DMS153 (cell line): ENCODE measurements at places on chromosomes 7 and 10.
A peak's percentile ranks its signal among the peaks of the same experiment; 100 is the strongest.

DNA sequence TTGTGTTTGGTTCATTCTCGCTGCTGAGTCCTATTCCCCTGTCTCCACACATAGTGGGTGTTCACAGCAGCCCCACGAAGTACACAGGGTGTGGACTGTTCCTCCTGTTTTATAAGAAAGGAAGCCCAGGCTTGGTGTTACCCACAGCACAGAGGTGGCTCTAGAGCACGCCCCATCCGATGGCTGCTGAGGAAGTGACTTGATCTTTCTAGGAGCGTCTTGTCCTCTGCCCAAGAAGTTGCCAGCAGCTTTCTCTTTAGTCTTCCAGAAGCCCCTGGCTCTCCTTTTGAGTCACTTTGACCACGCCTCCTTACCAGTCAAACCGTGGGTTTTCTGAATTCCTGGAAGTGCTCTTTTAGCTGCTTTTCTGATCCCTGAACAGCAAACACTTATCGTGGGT is 94.0 kb downstream of the GRK5 start:
- no peak for DNase-seq

- peak; percentile 57 for DNase-seq
Observed at GRCh38 chr7:8627325-8627724, 193.9 kb downstream of the NXPH1 start.

- no peak for DNase-seq
Observed at GRCh38 chr10:43121444-43121843, 16.8 kb upstream of the CSGALNACT2 start.

DNA sequence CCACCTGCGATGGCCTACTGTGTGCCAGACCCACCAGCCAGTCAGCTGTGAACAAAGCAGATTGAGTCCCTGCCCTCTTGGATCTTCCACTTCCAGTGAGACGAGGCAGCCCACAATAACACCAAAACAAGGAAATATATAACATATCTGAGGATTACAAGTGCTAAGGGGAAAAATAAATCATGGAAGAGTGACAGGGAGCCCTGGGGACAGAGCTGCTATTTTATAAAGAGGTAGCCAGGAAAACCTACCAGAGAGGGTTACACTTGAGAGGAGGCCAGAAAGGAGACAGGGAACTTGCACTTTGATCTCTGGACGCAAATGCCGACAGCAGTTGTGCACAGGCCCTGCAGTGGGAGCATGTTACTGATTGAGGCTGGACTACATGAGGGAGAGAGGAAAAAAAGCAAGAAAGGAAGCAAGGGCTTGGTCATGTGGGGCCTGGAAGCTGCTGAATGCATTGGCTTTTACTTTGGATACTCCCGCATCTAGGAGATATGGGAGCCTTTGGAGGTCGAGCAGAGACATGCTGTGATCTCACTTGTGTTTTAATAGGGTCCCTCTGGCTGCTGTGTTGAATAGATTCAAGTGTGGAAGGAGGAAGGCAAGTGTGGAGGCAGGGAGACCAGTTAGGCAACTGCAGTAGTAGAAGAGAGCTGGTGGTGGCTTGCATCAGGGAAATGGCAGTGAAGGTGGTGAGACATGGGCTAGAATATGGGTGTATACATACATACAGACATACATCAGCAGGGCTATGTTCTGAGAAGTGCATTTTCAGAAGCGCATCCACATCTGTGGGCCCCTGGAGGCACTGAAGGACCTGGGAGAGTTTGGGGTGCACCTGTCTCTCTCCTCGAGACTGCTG is 26.2 kb downstream of the MINDY4 start:
- DNase-seq: no peak

- DNase-seq: no peak
Observed at GRCh38 chr7:43142703-43143102, 30.3 kb downstream of the HECW1 start.

DNA sequence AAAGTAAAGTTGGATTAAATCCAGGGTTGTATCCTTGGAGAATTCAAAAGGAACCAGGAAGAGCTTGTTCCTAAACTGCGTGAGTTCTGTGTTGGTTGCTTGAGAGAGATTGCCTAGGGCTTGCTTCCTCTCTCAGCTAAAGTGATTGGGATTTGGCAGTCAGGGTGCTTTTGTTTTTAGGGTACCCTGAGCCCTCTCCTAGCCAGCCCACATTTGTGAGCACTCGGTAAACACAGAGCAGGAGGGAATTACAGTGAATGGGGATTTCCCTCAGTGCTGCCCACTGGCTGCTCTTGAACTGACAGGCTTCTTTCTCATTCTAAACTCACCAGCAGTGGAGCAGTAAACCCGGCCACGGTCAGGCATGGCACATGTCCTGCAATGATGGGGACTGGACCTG is 146.9 kb downstream of the TPST1 start:
- DNase-seq: no peak

DNA sequence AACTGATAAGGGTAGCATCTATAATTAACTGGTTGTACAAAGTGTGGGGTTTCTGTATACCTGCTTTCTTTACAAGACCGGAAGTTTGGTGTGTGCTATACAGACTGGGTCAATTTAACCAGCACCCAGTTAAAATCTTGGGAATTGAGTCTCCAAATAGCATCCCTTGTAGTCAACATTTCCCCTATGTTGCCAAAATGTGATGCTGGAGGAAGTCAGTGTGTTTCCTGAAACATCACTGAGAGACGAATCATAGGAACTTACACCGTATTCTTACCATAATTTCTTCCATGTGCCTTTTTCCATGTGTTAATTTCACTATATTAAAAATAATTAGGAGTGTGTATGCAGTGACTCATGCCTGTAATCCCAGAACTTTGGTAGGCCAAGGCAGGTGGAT is 1.7 kb downstream of the AKR1C4 start:
- DNase-seq: no peak

- peak; percentile 54 for DNase-seq
Observed at GRCh38 chr10:71347587-71348395, 28.7 kb downstream of the SLC29A3 start.

- no peak for DNase-seq
Observed at GRCh38 chr7:158098125-158099030, 489.2 kb downstream of the PTPRN2 start.

GRCh38 chr7:139095194-139095659 is 14.3 kb downstream of the ZC3HAV1 start:
- no peak for DNase-seq

DNA sequence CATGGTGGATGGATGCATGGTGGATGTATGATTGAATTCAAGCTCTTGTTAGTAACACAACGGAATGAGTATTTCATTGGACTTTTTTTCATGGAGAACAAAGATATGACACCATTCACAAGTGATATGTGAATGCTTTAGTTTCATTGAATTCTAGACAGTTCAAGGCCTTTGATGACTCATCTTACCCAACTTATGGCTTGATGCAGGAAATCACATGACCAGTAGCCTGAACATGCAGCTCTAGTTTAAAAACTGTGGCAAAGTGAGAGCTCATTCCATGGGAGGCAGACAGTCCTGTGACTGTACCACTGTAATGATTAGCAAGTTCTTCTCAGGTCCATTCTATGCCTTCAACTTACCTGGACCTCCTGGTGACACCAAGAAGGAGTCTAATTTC is 1239.3 kb downstream of the TYW1 start:
- DNase-seq: no peak

- no peak for DNase-seq
Observed at GRCh38 chr7:28037220-28038010, 143.2 kb downstream of the JAZF1 start.

DNA sequence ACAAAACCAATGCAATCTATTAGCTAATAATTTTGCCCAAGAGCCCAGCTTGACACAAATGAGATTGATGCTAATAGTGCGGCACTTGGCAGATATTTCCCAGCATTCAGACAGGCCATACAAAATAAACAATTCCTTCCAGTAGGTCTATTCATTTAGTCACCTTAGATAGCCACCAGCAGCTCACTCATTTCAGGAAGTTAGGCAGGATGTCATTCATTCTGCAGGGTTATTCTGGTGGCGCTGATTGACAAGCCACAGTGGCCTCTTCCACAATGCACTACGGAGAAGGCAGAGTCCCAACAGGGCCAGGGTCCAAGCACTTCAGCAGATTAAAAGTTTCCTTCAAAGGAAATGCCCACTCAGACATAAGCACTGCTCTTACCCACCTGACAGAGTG is 55.8 kb downstream of the PIK3AP1 start:
- peak; percentile 62 for DNase-seq

DNA sequence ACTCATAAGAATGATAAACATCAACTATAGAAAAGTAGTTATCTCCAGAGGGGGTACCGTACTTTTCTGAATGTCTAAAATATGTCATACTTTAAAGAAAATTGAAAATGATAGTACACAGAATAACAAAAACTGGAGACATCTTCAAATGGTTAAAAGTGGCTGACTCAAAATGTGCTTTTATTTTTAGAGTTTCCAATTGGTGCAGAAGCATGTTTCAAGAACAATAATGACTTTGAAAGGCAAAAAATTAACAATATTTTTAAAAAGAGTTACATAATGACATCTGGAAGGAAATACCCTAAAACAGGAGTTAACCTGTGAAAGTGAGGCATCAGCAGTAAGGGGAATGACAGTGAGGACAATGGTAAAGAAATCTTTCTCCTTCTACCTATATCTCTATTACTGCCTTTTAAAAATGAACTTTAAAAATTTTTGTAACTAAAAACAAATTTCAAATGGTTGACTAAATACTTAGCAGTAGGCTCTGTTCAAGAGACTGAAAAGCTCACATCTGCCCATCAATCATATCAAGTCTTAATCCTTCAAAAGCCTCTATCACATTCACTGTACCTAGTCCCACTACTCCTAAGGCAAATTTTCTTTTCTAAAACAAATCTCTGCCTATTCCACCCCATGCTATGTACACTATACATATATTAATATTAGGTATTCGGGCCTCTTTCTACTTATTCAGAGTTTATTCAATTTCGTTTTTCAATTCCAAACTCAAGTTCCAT is 3.0 kb downstream of the ASZ1 start:
- DNase-seq: no peak

- DNase-seq: no peak
Observed at GRCh38 chr7:17146621-17147020, 151.8 kb upstream of the AHR start.

- DNase-seq: no peak
Observed at GRCh38 chr10:70341016-70341415, 41.4 kb downstream of the LRRC20 start.

DNA sequence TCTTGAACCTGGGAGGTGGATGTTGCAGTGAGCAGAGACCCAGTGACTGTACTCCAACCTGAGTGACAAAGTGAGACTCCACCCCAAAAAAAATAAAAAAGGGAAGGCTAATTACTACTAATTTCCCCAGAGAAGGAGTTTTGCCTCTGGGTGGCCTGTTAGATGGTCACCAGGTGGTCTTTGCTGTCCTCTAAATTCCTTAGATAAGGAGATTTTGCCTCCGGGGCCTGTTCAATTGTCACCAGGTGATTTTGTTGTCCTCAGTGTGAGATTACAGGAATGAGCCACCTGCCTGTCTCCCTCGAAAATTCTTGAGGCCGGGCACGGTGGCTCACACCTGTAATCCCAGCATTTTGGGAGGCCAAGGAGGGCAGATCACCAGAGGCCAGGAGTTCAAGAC is 24.4 kb upstream of the ZMIZ2 start:
- DNase-seq: no peak

GRCh38 chr7:107027208-107027607 is 17.3 kb upstream of the PRKAR2B start:
- no peak for DNase-seq

GRCh38 chr10:128178302-128178958 is 52.2 kb upstream of the MKI67 start:
- DNase-seq: no peak

DNA sequence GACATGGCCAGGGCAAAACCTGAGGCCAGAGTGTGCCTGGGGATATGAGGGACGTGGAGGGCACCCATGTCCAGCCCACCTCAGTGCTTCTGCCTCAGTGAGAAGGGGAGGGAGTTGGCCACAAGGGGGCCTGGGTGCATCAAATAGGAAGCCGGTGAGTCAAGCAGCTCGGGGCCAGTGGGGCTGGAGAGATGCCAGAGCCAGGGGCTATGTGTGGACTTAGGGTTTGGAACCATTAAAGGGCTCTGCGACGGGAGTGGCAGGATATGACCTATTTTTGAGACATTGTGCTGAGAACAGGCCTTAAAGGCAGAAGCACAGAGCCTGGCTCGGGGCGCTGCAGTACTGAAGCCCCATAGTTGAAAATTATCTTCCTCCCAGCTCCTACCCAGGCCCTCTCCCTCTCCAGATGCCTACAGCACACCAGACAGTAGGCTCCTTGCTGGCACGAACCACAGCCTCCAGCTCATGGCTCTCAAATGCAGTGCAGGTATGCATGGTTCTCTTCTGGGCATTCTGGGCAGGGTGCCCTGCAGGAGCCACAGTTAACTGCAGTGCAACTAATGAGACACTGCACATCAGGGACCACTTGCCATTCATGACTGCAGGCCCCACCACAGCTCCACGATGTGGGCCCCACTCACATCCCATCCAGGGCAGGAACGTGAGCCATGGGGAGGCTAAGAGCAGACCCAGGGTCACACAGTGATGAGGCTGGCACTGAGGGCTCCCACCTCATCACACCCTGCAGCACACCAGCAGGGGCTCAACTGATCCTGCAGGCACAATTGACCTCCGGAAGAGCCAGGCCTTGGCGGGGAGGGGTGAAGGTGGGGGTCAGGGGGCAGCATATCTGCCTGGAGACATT is 7.2 kb upstream of the PGAM2 start:
- DNase-seq: no peak

DNA sequence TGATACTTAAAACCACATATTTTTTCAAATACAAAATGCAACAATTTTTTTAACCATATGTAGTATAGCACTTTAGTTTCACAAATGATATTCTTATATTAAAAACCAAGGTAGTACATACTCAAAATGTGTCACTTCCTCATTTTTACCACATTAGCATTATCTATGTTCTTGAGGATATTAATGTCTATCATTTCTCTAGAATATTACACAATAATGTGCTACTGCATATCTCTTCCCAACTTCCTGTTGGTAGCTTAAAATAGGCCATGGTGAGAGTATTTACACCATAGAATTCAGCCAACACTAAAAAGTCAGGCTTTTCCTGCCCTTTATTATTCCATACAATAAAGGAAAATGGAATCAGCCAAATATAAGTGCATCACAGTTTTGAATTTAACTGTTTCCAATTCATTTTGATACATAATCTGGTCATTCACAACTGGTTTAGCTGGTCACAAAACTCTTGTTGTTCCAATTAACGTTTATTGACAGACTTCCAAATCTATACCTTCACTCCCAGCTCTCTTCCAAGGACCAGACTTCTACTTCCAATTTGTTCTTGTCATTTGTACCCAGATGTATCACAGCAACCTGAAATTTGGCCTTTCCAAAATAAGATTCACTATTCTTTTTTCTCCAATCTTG is 20.0 kb upstream of the LRRC17 start:
- DNase-seq: no peak

GRCh38 chr10:128541926-128542475 is 415.8 kb upstream of the MKI67 start:
- DNase-seq: no peak
